MV-4-11 (cell line): ENCODE measurements at places on chromosomes 6 and 20.

DNA sequence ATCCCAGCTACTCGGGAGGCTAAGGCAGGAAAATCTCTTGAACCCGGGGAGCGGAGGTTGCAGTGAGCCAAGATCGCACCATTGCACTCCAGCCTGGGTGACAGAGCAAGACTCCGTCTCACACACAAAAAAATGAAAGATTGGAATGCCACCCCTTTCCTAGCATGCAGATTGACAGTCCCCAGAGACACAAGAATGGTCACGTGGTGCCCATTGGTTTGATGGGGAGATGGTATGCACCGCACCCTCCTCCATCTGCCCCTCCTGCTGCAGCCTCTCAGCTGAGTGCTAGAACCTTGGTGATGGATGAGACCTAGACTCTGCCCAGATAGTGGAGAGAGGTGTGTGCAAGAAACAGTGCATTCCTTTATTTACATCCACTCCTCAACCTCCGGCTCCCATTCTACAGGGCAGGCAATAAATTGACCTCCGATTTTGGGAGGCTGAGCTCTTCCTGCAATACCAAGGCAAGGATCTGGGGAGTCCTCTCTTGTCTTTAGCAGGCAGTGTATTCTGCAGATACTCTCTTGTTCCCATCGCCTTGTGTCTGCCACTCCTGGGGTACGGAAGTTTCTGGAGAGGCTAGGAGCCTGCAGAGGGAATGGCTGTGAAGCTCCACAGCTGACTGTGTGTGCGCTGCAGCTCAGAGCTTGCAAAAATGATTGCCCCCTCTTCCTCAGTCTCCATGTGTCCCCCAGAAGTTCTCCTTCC lies 1.1 kb upstream of the RNF24 start:
- no peak for DNase-seq

GRCh38 chr20:41133709-41134361 lies 3.5 kb upstream of the PLCG1 start:
- no peak for DNase-seq

- DNase-seq, result no peak
Measured at GRCh38 chr20:52200870-52201269, 9.3 kb upstream of the ZFP64 start.

- peak; percentile 72 for DNase-seq
Measured at GRCh38 chr6:37314487-37315156, 39.2 kb upstream of the RNF8 start.

GRCh38 chr20:50821257-50821921 lies 26.5 kb downstream of the BCAS4 start:
- no peak for DNase-seq

- DNase-seq, result no peak
Measured at GRCh38 chr6:162854228-162854627, 126.5 kb downstream of the PACRG start.

GRCh38 chr6:141874930-141875602 lies 257.7 kb upstream of the GJE1 start:
- peak; percentile 82 for DNase-seq

GRCh38 chr6:20483887-20484497 lies 50.3 kb upstream of the CDKAL1 start:
- peak; percentile 85 for DNase-seq

DNA sequence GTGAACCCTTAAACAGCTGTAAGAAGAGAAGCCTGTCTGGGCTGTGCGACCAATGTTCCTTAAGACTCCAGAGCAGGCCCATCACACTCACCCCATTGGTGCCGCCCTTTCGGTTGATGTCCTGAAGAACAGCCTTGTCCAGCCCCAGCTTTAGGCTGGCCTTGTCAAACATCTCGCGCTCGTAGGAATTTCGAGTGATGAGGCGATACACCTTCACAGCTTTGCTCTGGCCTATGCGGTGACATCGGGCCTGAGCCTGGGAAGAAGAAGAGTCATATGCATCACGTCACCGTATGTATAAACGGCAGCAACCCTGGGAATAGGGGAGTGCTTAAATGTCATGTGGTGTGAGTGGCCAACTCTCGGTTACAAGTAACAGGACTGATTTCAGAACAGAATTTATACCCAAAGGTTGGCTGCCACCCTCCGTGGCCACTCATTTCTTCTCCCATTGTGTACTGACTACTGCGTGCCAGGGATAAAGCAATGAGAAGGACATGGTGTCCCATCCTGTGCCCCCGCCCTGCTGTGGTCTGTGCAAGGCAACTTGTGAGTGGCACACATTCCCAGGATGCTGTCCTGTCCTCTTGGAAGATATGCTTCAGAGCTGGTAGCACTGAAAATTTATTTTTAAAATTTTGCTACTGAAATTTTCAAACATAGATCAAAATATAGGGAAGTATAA lies 90.7 kb upstream of the EMILIN3 start:
- no peak for DNase-seq

GRCh38 chr20:45485388-45485787 lies 15.8 kb downstream of the WFDC2 start:
- DNase-seq, result no peak

GRCh38 chr6:38138374-38138773 lies 318.8 kb downstream of the ZFAND3 start:
- DNase-seq, result no peak

DNA sequence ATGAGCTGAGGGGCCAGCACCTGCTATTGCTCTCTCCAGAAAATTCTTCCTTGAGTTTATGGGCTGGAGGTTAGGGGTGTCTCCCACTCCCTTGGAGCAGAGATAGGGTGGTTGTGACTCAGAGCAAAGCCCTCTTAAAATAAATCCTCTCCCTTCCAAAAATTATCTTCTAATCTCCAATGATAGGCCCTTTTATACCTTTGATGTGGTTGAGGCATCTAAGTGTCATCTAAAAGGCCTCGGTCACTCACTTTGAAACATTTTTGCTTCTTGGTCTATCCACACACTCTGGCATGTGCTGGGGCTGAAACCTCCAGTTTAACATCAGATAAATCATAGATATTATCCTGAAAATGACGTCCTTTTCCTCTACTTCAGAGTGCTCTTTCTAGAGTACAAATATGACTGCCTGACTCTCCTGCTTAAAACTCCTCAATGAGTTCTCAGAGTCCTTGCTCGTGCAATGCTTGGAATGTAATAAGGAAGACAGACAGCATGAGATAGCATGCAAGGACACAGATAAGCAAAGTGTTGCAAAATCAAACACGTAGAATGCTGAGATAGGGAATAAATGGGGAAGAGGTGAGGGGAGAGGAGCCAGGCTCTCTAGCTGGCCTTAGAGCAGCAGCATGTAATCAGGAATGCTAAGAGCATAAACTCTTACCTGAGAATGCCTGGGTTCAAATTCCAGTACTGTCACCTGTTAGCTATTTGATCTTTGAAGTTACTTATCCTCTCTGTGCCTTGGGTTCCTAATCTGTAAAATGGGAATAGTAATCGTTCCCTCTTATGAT lies 374.1 kb upstream of the CITED2 start:
- no peak for DNase-seq

DNA sequence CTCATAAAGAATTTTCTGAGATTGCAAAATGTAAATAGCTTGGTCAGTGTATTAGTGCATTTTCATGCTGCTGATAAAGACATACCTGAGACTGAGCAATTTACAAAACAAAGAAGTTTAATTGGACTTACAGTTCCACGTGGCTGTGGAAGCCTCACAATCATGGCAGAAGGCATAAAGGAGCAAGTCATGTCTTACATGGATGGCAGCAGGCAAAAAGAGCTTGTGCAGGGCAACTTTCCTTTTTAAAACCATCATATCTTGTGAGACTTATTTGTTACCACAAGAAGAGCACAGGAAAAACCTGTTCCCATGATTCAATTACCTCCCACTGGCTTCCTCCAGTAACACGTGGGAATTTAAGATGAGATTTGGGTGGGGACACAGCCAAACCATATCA lies 112.7 kb upstream of the HDDC2 start:
- DNase-seq, result no peak

DNA sequence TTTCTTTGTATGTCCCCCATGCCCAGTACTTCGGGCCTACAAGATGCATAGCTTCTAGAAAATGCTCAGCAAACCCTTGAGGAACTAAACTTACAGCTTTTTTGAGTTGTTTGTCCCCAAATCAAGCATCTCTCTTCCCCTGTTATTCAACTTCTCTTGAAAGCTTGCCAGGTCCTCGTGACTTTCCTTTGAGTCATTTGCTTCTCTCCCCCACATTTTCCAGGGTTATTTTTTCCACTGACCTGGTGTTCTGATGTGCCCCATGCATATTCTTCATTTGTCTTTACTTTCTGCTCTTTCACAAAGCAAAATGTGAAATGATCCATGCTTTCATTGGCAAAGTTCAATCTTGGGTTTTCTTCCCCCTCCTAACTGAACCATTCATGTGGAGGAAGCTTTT lies 204.8 kb downstream of the TFAP2A start:
- DNase-seq, result no peak
